RWPE2 (cell line): ENCODE measurements at places on chromosomes 13 and 19.

DNA sequence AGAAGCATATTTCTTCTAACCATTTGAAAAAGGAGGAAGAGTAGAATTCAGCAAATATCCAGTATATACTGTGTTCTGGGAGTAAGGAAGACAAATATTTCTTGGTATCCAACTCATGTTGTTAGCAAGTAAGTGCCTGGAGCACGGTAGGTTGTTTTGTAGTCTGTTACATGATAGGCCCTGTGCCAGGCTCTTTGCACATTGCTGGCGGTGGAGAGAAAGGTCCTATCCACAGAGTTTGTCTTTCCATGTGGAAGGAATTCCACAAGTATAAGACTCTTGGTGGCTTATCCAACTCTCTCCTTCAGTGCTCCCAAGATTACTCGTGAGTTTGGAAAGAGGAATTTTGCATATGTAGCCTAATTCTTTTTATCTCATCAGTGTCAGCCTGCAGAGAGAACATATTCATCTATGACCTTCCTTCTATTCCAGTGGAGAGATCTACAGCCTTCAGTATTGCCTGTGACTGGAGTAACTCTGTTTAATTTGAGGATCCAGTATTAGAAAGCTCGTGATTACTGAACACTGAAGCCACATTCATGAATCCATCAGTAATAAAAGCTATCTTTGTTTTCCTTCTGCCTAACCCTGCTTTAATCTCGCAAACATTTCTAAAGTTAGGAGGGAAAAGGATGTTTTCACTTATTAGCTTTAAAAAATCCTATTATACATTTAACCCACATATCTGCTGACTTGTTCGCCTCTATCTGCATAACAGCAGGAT, 183.9 kb upstream of the CSNK1A1L start:
- no peak for DNase-seq

DNA sequence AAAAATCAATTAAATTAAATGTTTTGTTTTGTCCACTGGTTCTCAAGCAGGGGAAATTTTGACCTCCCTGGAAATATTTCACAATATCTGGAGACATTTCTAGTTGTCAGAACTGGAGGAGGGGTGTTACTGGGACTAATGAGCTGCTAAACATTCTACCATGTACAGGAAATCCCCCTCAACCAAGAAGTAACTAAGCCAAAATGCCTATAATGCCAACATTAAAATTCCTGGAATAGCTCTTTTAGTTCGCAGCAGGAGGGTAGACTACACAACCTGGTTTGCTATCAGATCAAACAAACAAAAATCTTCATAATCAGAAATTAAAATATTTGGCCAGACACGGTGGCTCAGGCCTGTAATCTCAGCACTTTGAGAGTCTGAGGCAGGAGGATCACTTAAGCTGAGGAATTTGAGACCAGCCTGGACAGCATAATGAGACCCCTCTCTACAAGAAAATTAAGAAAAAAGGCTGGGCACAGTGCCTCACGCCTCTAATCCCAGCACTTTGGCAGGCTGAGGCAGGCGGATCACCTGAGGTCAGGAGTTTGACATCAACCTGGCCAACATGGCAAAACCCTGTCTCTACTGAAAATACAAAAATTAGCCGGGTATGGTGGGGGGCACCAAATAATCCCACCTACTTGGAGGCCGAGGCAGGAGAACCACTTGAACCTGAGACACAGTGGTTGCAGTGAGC, 13.7 kb upstream of the SMARCA4 start:
- DNase-seq, result no peak

GRCh38 chr19:45505151-45505995, 1.9 kb upstream of the VASP start:
- DNase-seq, result no peak

DNA sequence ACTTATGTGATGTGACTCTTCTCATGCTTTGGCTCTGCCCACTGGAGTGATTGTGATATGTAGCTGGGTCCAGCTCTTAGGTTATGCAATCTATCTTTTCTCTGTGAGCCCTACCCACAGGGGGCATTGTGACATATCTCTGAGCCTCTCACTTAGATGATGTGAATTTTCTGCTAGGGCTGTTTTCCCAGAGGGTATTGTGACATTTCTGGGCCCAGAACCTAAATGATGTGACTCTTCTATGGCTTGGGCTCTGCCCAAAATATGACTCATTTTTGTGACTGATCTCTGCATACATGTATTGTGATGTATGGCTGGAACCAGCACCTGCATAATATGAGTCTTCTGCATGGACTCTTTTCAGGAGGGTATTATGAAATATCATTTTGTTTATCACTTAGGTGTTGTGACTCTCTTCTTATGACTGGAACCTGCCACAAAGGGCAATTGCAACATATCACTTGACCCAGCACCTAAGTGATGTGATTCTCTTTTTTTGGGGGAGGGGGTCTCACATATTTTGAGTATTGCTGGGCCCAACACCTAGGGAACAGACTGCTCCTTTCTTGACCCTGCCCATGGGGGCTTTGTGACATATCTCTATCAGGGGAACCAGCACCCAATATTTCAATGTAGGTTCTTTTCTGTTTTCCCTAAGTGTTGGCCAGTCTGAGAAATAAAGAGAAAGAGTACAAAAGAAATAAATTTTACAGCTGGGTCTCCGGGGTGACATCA, 12.1 kb upstream of the ZNF254 start:
- DNase-seq, result no peak

GRCh38 chr19:18340990-18341868, 831 bp downstream of the PGPEP1 start:
- no peak for DNase-seq

GRCh38 chr13:59281453-59281852, 882.3 kb downstream of the DIAPH3 start:
- DNase-seq, result no peak

- DNase-seq, result no peak
Observed at GRCh38 chr19:19849056-19849455, 16.6 kb upstream of the ZNF253 start.

DNA sequence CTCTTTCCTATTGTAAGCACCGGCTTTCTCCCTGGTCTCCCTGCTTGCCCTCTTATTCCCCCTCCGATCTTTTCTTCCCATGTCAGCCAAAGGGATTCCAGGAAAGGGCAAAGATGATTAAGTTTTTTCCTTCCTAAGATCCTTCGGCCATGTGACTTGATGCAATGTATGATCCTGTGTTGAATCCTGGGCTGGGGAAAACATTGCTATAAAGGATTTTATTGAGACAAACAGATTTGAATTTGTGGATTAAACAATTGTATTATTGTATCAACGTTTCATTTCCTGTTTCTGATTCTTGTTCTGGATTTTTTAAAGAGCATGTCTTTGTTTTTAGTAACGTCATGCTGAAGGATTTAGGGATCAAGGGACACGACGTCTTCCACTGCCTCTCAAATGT, 16.9 kb upstream of the ZNF541 start:
- no peak for DNase-seq
